ENCODE measurements at places on chromosomes 3 and 15.

DNA sequence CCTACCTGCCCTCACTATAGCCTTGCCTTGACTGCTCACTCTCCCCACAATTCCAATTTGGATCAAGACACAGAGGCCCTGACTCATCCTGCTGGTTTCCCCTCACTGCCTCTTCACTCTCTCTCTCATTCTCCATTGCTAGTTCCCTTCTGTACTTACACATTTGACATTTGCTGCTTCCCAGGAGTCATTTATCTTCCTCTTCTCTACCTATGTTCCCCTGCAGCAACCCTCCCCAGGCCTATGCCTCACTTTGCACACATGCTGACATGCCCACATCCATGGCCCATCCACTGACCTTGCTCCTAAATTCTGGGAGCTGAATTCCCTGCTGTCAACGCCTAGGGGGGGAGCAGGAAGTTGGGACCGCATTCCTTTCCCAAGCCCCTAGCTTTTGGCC, 82.2 kb downstream of the SRGAP3 start:
- DNase-seq, result no peak

GRCh38 chr3:126473292-126474168, 2.2 kb downstream of the ZXDC start:
- DNase-seq, result no peak

DNA sequence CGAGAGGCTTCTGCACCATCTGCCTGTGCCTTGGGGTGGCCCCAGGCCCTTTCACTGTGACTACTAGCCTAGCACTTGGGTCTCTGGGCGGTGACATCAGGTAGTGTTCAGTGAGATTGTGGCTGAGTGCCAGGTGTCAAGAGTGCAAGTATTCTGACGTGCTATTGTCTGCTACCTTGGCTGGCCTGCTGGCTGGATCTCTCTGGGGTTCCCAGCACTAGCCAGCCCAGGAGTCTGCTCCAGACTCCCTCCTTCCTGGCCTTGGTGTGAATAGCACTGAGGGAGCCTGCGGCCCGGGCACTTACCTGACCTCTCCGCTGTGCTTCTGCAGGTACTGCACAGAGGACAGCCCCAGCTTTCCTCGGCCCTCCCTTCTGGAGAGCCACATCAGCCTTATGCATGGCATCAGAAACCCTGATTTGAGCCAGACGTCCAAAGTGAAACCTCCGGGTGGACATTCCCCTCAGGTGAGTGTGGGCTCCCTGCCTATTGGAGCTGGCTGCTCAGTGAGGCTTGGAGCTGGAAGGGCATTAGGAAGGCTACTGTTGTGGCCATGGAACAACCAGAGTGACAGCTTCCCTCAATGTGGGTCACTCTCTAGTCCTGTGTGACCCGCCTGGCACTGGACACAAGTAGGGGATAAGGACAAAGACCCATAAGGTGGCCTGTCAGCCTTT, 17.5 kb upstream of the ALPK3 start:
- no peak for DNase-seq

DNA sequence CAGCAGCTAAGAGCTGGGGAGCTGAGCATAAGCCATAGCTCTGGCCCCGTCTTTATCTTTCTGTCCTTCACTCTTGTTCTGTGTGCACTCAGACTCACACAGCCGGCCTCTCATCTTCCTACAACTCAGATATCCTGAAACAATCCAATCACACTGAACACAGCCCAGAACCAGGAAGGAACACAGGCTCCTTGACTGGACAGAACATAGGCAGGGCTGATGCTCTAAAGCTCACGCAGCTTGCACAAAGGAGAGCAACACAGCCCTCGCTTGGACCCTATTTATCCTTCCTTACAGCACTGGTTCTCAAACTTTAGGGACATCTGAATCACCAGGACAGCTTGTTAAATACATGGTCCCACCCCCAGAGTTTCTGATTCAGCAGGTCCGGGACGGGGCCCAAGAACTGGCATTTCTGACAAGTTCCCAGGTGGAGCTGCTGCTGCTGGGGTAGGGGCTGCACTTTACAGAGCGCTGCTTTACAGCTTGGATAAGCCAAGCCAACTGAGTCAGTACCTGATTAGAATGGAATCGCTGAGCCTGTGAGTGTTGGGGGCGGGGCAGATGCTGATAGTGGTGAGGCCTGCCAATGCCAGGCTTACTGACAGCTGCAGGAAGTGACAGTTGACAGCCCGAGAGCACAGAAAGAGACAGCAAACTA, 65.1 kb downstream of the MRPL46 start:
- DNase-seq, result peak; percentile 7

DNA sequence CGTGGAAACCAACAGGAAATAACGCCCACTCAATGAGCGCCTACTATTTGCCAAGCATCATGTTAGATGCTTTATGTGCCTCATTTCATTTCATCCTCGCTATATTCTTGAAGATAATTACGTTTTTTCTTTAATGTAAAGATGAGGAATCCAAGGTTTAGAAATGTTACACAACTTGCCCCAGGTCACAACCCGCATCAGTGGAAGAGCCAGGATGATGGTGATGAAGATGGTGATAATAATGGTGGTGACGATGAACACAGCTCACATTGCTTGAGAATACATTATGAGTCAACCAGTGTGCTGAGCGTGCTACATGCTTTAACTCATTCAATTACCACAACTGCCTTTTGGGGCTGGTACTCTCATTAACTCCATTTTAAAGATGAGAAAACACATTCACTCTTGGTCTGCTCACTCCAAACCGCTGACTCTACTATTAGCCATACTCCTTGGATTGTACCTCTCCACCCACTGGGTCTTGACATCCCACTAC, 21.5 kb upstream of the MYO1E start:
- no peak for DNase-seq

- DNase-seq, result no peak
These were observed 12.1 kb upstream of the PRR23E start for GRCh38 chr3:127180859-127181258.

DNA sequence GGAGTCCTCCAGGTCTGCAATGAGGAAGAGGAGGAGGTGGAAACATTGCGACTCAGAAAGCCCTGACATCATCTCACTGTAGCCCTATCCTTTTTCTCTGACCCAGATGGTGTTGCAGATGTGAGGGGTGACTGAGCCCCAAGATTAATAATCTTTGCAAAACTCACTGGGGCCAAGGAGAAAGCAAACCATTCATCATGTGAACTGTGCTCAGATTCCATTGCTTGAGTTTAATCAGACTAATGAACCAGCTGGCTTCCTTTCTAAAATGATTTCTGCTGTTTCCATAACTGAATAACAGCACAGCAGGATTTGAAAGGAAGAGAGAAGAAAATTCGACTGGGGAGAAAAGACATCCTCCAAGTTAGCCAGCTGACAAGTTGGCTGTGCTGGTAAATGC, 13.4 kb upstream of the DGKG start:
- no peak for DNase-seq

DNA sequence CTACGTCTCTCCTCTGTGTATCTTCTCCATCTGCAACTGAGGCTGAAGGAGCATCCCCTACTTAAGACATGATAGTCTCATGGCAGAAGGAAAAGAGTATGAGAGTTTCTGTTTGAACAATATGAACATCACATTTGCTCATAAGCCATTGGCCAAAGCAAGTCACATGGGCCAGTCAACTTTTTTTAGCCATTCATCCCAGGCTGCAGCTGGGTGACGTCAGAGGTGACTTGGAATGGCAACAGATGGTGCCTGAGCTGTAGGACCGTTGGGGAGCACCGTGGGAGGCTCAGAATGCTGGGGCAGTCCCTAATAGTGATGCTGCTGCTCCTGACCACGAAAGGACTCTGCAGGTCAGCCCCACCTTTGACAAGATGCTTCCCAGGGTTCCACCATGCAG, 58.7 kb downstream of the CRTC3 start:
- no peak for DNase-seq

GRCh38 chr15:41970456-41970855, 1.9 kb downstream of the EHD4 start:
- DNase-seq, result no peak

- no peak for DNase-seq
These were observed 15.9 kb upstream of the ZBTB38 start for GRCh38 chr3:141352262-141352984.

DNA sequence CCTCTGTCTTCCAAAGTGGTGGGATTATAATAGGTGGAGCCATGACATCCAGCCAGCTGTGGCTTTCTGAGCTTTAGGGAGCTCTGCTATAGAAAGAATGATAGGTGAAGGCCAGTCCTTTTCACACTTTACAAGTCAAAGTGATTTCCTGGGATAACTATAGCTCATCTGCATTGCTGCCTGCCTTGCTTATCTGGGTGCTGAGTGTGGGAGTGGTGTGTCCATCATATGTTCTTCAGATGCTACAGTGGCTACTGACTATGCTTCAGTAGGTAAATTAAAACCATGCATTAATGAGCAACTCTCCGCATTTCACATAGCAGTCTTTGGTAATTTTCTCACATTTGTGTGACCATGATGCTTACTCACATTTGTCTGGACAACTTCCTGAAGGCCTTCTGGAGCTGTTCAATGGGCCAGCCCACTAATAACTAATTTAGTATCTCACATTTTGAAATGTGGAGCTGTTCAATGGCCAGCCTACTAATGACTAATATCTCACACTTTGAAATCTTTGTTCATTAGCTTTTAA, 23.4 kb downstream of the RHOA start:
- DNase-seq, result no peak

DNA sequence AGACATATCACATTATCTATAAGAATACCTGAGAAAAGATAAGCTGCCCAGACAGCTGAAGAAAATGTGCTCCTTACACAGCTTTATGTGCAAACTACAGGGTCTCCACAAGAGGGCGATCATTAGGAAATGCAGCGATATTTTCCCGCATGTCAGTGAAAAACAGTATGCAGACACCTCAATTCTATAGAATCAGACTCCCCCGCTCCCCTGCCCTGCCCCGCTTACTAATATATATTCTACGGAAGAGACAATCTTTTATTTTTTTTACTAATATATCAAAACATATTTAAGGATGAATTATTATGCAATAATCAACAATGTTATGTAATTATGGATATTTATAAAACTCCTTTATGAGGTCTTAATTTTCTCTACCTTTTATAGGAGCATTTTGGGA, 681.3 kb downstream of the ROBO1 start:
- no peak for DNase-seq

GRCh38 chr15:51649659-51650521, 27.3 kb upstream of the DMXL2 start:
- DNase-seq, result no peak

DNA sequence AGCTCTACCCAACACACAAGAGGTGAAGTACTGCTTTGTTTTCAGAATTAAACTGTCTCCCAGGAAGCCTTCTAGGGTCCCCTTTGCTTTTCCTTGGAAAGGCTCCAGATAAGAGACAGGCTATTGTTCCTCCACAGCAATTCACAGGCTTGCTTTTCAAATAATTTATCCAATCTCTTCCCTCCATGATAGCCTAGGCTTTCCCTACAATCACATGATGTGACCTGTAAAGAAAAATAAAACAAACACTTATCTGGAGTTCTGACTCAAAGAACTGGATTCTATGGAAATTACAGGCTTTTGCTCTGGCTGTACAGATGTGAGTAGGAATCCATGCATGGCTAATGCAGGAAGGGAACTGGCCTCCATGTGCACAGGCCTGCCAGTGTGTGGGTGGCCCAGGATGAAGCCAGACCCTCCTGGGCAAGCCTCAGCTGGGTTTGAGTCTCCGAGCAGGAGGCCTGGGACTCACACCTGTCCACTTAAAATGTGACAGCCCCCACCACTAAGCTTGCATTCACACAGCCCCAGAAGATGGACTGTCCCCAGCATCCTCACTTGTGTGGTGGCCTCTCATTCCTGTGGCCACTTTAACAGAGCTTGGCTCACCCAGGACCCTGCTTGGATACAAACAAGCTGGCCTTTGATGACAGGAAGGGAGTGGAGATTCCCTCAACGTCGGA, 75.8 kb upstream of the LEKR1 start:
- DNase-seq, result no peak

DNA sequence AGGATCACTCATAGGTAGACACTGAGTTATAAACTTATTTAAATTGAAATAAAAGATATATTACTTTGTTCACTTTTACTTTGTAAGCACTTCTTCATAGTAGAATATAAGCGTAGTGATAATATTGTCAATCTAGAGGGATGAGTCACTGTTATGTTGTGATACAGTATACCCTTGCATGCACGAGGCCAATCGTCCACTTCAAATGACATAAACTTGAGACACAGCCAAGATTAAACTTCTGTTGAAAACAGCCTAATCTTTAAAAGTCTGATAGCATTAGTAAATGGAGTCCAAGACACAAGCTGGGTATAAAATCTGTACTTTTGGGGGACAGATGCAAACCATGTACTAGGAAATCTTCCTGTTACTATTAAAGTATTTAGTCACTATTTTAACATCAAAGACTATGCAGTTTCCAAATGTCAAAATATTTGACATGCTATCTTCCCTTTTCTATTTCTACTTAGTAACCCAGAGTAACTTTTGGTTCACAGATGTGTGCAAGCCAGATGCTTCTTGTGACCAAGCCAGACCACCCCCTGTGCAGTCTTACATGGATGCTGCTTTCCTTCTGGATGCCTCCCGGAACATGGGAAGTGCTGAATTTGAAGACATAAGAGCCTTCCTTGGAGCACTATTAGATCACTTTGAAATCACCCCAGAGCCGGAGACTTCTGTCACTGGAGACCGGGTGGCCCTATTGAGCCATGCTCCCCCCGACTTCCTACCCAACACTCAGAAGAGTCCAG, 85.3 kb downstream of the PIK3R4 start:
- DNase-seq, result no peak

GRCh38 chr3:23566499-23566898, 239.3 kb upstream of the UBE2E1 start:
- no peak for DNase-seq

GRCh38 chr3:15023719-15024118, 41.4 kb downstream of the MRPS25 start:
- DNase-seq, result no peak

GRCh38 chr3:175940243-175940642, 1081.1 kb downstream of the NAALADL2 start:
- no peak for DNase-seq

- DNase-seq, result no peak
These were observed 136.9 kb downstream of the THSD4 start for GRCh38 chr15:71252044-71252739.

GRCh38 chr3:161682715-161683114, 186.1 kb downstream of the OTOL1 start:
- no peak for DNase-seq

DNA sequence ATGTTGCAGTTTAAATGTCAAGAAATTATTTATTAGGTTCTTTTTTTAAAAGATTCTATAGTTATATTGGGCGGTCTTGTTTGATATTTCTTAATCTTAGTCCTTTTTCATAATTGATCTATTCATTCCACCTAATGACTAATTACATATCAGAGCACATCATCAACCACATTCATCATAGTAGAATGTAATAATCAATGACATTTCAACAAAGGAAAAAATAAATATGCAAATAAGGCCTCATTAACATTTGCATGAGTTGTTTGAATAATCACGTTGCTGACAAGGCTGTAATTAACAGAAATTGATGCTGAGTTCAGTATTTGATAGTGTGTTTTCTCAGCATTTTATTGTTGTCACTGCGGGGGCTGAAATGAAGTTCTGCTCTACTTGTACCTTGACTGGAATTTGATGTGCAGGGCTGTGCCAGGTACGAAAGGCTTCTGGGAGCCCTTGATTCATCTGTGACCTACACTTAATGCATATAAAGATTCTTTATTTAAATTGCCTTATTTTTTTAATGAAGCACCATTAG, 215.7 kb downstream of the TCF12 start:
- DNase-seq, result no peak

- no peak for DNase-seq
These were observed 9.6 kb upstream of the LRRK1 start for GRCh38 chr15:100909565-100909964.
